Fibroblast of lung (primary cell): ENCODE measurements at places on chromosomes 12 and 14. TPM values are rescaled to one million over a fixed set of nuclear protein-coding genes. Genes with fewer than 3 reads are reported as not detected.

The RPL10L gene
- not detected in 2 replicates for polyA plus RNA-seq

The KLHL33 gene
- 0.09 and 0.17 TPM in 2 replicates for polyA plus RNA-seq

The FOXA1 gene
- polyA plus RNA-seq, result 0.03 and 0.09 TPM in 2 replicates

The RDH12 gene
- polyA plus RNA-seq, result not detected in 2 replicates

The DHRS1 gene
- 21.0 and 24.5 TPM in 2 replicates for polyA plus RNA-seq

The SLC25A47 gene
- not detected in 2 replicates for polyA plus RNA-seq

The TMEM229B gene
- polyA plus RNA-seq, result 0.26 and 0.68 TPM in 2 replicates

The SAMD15 gene
- 0.69 and 1.1 TPM in 2 replicates for polyA plus RNA-seq

The RIMBP2 gene
- polyA plus RNA-seq, result not detected in 2 replicates

The SETD3 gene
- polyA plus RNA-seq, result 30.9 TPM in 2 replicates

The RAD51B gene
- 4.6 and 7.9 TPM in 2 replicates for polyA plus RNA-seq

The MAP3K9 gene
- polyA plus RNA-seq, result 0.23 and 0.27 TPM in 2 replicates

The TTC9 gene
- 1.9 and 2.0 TPM in 2 replicates for polyA plus RNA-seq

The MED6 gene
- 44.8 and 46.1 TPM in 2 replicates for polyA plus RNA-seq

The PRKD1 gene
- 22.2 and 26.2 TPM in 2 replicates for polyA plus RNA-seq

The AKT1 gene
- polyA plus RNA-seq, result 83.2 and 109 TPM in 2 replicates

The PIP4K2C gene
- 24.3 and 25.2 TPM in 2 replicates for polyA plus RNA-seq
